ENCODE measurements at places on chromosomes 12 and 14.

- no peak overlapping the region for H3K4me3 ChIP-seq
- peaks cover 5% of the 10 kb centered on the region for H3K27me3 ChIP-seq
- no peaks in the 10 kb centered on the region for H3K4me1 ChIP-seq
Observed at GRCh38 chr12:2393016-2393415, 340.2 kb downstream of the CACNA1C start.

DNA sequence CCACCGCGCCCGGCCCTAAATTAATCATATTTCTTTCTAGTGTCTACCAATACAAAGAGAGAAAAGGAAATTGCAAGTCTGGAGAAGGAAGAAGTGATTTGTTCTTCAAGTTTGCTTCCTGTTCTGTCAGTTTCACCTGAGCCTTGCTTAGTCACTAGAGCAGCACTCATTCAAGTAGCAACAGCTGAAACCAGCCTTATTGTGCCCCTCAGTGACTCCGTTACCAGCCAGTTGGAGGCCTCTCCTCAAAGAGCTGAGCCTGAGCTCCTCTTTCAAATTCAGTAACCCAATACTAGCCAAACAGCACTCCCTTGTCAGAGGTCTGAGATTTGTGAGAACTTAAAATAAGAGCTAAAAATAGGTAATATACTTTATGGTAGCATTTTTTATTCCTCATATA is 17.4 kb downstream of the PAWR start:
- peak; percentile 21 for DNase-seq
- peaks cover 5% of the 10 kb centered on the region for H3K36me3 ChIP-seq
- H3K27ac ChIP-seq: no peak overlapping the region
- no peaks in the 10 kb centered on the region for H3K27me3 ChIP-seq
- H3K4me3 ChIP-seq: peak overlapping the region; percentile 14

GRCh38 chr12:28443337-28443736 is 253.1 kb downstream of the CCDC91 start:
- H3K27me3 ChIP-seq: no peaks in the 10 kb centered on the region
- H3K36me3 ChIP-seq: peaks cover 7% of the 10 kb centered on the region
- no peak overlapping the region for H3K4me3 ChIP-seq
- H3K27ac ChIP-seq: no peak overlapping the region

GRCh38 chr12:124527861-124528561 is 39.4 kb downstream of the NCOR2 start:
- no peak overlapping the region for H3K27ac ChIP-seq
- H3K27me3 ChIP-seq: no peaks in the 10 kb centered on the region
- H3K4me3 ChIP-seq: no peak overlapping the region

DNA sequence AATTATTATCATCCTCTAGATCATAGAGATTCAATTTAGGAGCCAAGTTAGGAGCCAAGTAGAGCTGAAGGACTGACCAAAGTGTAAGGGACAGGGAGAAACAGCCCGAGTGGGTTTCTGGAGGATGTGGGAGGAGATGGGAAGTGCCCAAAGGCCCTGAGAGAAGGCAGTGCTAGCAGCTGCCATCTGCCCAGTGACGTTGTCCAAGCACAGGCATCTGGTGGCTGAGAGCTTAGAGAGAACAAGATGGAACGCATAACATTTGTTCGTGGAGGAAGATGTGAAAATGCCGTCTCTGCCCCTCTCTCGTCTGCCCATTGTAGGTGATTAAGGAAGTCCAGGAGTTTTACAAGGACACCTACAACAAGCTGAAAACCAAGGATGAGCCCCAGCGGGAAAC is 34.7 kb downstream of the CD9 start:
- H3K27ac ChIP-seq: no peak overlapping the region
- H3K4me3 ChIP-seq: no peak overlapping the region
- no peaks in the 10 kb centered on the region for H3K27me3 ChIP-seq

- peaks cover 4% of the 10 kb centered on the region for H3K27me3 ChIP-seq
- no peak overlapping the region for H3K27ac ChIP-seq
- H3K4me1 ChIP-seq: no peaks in the 10 kb centered on the region
- no peak overlapping the region for H3K4me3 ChIP-seq
- H3K36me3 ChIP-seq: no peaks in the 10 kb centered on the region
Observed at GRCh38 chr12:27705263-27705662, 5.4 kb upstream of the MRPS35 start.

- no peaks in the 10 kb centered on the region for H3K4me1 ChIP-seq
- no peaks in the 10 kb centered on the region for H3K36me3 ChIP-seq
- DNase-seq: no peak
- H3K27me3 ChIP-seq: no peaks in the 10 kb centered on the region
Observed at GRCh38 chr12:84375449-84376170, 537.0 kb downstream of the SLC6A15 start.
